ENCODE measurements at places on chromosomes 12 and 14.

GRCh38 chr12:75994069-75994740 lies 37.4 kb downstream of the PHLDA1 start:
- no peak for DNase-seq

DNA sequence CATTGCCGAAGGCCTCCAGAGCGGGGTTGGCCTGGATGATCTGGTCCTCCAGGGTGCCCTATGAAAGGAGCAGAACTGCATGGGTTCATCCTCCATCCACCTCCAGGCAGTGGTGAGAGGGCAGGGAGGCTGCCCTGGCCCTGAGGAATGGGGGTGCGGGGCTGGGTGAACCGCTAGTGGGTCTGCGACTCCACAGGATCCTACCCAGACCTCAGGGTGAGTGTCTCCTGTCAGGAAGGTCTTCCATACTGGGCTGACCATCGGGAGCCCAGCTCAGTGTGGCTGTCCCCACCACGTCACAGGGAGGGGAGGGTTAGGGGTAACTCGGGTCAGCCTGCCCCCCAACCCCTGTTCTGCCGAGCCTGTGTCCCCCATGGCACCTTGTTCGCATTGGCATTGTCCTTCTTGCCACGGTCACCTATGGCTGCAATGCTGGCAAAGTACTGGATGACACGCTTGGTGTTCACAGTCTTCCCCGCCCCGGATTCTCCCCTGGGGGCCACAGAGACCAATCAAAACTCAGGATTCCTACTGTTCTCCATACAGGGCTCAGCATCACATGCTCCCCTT lies 3.7 kb downstream of the MYH6 start:
- no peak for DNase-seq

- no peak for DNase-seq
These were observed 281.1 kb upstream of the AMIGO2 start for GRCh38 chr12:47360771-47361388.

GRCh38 chr14:91727121-91727520 lies 4.8 kb downstream of the CATSPERB start:
- DNase-seq: no peak

GRCh38 chr12:114858388-114859146 lies 174.6 kb upstream of the TBX3 start:
- no peak for DNase-seq

GRCh38 chr12:57431654-57432188 lies 878 bp upstream of the R3HDM2 start:
- DNase-seq: no peak

GRCh38 chr12:55850893-55851292 lies 8.2 kb upstream of the MMP19 start:
- DNase-seq: no peak

DNA sequence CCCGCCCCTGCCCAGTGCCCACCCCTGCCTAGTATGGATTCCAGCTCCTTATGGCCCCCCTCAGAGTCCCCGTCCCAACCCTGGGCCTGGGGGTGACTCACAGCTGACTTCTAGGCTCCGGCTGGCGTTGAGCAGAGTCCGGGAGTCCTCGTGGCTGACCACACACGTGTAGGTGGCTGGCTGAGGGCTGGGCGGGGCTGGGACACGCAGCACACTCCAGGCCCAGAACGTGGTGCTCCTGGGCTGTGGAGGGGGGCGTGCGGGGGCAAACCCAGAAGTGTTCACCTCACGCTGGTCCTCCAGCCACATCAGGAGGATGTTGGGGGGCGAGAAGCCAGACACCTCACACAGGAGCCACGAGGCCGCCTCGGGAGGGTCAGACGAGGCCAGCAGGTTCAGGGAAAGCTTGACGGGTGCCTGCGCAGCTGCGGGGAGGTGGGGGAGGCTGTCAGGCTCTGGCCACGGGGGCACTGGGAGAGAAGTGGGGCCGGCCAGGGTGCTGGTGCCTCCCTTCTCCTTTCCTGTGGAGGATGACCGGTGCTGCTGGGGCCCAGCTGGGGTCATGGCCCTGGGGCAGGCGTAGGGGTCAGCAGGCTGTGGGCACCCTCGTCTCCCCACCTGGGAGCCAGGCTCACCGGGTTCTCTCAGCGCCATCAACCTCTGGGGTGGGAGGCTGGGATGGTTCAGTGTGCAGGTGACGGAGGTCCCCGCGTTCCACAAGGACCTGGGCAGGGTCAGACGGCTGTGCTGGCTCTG lies 314.1 kb downstream of the TMEM121 start:
- DNase-seq: no peak
